ENCODE measurements at places on chromosomes 2 and 18. TPM values are rescaled to one million over a fixed set of nuclear protein-coding genes. Genes with fewer than 3 reads are reported as not detected.

TRIM43 gene
- not detected for polyA plus RNA-seq

VWA3B gene
- 0.51 TPM for polyA plus RNA-seq

NLRC4 gene
- 1.2 TPM for polyA plus RNA-seq

SLC35F6 gene
- polyA plus RNA-seq, result 16.1 TPM

NT5DC4 gene
- polyA plus RNA-seq, result not detected

COBLL1 gene
- 119 TPM for polyA plus RNA-seq

LOXHD1 gene
- polyA plus RNA-seq, result 1.1 TPM

Data from renal pelvis (tissue), 12 donors.